ENCODE measurements at places on chromosomes 16 and 17.

DNA sequence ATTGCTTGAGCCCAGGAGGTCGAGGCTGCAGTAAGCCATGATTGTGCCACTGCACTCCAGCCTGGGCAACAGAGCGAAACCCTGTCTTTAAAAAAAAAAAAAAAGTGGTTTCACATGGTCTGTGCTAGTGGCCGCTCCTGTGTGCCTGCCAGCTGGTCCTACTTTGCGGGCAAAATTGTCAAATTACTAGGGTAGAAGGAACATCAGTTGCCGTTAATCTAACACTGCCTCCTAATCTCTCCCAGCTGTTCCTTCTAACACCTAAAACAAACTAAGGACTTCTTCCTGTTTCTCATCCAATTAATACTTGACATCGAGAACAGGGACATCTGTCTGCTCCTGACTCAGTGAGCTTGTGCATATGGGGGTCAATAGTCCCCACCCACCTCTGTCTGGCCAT is 23.9 kb downstream of the TMEM11 start:
- no peak for DNase-seq

DNA sequence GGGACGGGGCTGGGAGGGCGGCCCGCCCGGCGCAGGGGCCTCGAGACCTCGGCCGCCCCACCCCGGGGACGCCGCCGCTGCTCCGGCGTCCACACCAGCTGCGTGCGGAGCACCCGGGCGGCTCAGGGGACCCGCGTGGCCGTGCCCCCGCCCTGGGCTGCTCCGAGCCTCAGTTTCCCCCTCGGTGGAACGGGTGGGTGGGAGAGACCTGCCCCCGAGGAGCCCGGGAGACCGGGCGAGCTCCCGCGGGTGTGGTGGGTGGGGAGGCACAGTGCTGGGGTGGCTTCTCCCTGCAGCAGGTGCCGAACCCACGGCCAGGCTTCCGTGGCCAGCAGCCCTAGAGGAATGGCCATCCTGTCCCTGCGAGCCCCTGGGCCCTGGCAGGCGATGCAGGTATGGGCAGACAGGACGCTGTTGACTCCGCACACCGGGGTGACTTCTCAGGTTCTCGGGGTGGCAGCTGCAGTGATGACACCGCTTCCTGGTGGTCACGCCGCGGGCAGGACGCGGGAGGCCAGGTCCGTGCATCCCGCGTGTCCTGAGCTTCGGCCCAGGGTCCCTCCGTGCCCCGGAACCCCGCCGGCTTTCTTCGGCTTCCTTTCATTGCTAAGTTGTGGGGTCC is 677 bp downstream of the DEF8 start:
- DNase-seq, result no peak

DNA sequence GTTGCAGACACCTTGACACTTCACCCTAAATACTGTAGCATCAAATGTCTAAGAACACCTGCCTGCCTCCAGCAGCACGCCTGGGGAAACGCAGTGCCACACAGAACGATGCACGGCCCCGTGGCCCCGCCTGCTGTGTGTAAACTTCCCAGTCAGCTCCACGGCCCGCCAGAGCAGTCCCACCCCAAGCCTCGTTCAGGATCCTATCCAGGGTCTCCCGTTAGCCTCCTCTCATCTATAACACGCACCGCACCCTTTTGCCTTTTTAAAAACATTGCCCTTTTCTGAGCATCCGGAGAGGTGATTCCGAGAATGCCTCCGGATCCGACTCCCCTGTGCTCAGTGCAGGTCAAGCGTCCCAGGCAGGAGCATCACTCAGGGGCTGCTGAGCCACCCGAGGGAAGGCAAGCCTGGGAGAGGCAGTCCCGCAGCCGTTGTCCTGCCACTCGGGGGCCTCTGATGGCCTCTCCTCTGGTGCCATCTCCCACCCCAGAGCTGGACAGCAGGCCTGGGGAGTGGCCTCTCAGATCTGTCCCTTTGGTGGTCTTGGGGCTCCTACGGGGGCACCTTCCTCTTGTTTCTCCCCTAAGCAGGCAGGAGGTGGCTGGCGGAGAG is 37.9 kb upstream of the SLC38A10 start:
- DNase-seq, result no peak

- DNase-seq, result peak; percentile 38
These were observed 70.5 kb downstream of the RBBP6 start for GRCh38 chr16:24609740-24610415.

DNA sequence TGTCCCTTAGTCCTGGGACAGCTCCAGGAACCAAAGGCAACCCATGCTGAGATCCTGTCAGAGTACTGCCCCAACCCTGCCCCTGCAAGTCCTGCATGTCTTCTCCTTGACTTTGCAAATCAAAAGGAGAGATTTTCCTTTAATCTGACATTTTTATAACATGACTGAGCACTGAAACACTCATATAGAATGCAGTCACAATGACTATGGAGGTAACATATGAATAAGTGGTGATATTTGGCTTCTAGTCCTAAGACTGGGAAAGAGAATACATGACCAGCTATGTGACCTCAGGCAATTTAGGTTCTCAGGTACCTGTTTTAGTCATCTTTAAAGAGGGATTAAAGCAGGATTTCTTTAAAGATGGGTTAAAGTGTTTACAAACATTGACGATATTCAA is 941.6 kb upstream of the CDH8 start:
- DNase-seq, result no peak

GRCh38 chr16:3488801-3489200 is 6.5 kb downstream of the C16orf90 start:
- no peak for DNase-seq

- DNase-seq, result no peak
These were observed 9.0 kb downstream of the CBFA2T3 start for GRCh38 chr16:88967830-88968588.

DNA sequence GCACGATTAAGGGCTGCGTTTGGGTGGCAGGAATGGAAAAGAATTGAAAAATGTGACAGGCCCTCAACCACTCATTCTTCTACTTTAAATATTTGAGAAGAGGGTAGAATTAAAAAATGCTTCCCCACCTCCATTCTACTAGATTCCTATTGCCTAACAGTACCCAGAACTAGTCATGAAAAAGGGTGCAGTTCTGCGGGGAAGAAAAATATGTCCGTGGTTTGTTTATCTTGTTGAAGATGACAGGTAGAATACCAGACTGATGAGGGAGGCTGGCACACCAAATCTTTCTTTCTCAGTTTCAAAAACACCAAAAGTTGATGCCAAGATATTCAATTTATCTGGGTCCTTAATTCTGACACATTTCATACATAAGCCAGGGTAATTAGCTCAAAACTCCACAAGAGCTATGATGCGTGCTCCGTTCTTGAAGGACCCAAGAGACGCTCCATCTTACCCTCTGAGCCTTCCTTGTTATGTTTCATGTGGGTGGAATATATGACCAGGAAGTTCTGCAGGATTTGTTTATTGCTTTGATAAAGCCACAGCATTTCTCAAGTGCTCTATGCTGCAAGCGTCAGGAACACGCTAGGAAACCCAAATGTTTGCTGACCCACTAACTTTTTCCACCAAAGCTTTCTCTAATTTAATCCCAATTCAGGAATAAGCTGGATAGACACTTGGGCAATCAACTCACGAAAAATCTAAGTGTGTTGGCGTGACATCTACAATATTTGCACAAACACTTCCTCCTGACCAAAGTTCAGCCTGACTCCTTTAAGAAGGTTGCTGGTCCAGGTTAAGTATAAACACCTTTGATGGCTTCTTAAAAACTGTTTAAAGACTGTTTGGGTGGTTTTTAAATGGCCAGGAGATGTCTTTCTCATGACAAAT is 20.6 kb upstream of the GAN start:
- peak; percentile 13 for DNase-seq

- no peak for DNase-seq
These were observed 159.4 kb upstream of the HSBP1 start for GRCh38 chr16:83648347-83648746.

- DNase-seq, result no peak
These were observed 39.3 kb downstream of the YPEL2 start for GRCh38 chr17:59370593-59371299.

- no peak for DNase-seq
These were observed 29.5 kb upstream of the CREBBP start for GRCh38 chr16:3909791-3910583.

- no peak for DNase-seq
These were observed 3.1 kb downstream of the MMP15 start for GRCh38 chr16:58028541-58029070.

DNA sequence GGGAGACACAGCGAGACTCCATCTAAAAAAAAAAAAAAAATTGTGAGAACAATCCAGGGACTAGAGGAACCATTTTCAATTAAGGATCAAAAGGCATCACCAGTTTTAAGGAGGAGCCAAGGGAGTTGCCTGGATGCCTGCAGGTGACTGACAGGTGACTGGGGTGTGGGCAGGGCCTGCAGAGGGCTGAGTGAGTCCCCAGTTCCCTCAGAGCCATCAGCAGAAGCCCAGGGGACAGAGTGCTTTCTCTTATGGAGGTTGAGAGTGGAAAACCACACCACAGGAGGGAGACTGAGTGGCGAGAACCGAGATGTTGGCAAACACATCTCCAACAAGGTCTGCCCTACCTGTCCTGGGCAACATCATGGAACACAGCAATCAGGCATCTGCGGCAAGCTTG is 27.1 kb upstream of the CREBBP start:
- DNase-seq, result no peak

DNA sequence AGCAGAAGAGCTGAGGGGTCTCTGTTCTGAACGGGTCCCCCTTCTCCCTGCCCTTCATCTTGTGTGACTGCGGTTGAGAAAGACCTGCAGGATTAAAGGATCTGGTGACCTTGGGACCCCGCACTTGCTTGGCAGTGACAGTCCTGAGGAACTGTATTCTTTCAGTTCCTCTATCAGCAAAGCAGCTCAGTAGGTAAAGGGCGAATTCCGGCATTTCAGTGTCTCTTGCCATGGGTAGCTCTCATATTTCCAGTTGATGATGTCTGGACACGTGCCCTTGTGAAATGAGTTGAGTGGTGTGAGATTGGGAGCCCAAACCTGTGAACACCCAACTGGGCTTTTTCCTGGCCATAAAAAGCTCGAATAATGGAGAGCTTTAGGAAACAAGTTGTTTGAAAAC is 135.7 kb downstream of the PRKCA start:
- DNase-seq, result no peak

- DNase-seq, result no peak
These were observed 16.0 kb downstream of the CEP112 start for GRCh38 chr17:66175892-66176291.

- DNase-seq, result no peak
These were observed 212.8 kb downstream of the MSI2 start for GRCh38 chr17:57468932-57469775.

- no peak for DNase-seq
These were observed 568 bp upstream of the CCDC154 start for GRCh38 chr16:1444730-1445517.

DNA sequence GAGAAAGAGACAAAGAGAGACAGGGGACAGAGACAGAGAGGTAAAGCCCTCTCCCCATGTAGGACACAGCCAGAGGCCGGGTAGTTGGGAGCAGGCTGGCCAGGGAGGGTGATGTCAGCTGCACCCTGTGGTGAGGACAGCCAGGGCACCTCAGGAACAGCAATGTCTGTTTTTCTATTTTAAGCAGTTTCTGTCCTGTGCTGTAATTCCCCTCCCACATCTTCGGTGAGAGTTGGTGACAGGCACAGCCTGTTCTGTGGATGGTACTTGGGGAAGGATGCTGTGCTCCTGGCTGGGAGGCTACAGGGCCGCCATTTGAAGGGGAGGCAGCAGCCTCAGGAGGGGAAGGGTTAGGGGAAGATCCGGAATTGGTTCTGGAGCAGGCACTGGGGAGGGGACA is 163.5 kb downstream of the SDK2 start:
- DNase-seq, result peak; percentile 3

DNA sequence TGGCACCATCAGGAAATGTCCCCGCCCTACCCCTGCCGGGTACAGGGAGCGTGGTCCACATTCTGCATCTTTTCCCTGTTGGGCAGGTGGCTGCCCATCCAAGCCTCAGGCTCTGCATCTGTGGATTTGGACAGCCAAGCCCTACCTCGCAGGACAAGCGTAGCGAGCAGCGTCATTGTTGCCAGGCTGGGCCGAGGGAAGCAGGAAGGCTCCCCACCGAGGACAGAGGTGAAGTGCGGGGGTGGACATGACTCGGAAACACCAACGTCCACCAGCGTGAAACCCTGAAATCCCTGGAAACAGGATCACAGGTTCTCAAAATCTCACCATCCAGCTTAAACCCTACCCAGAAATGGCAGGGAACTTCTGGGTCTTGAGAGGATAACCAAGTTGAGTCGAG is 73.6 kb downstream of the SOCS1 start:
- DNase-seq, result no peak

GRCh38 chr16:69431948-69432468 is 7.6 kb downstream of the CYB5B start:
- no peak for DNase-seq

- no peak for DNase-seq
These were observed 204.8 kb downstream of the MSI2 start for GRCh38 chr17:57461082-57461481.
